Epithelial cell of proximal tubule (primary cell): ENCODE measurements at places on chromosomes 1 and 21. TPM values are rescaled to one million over a fixed set of nuclear protein-coding genes. Genes with fewer than 3 reads are reported as not detected.
A peak's percentile ranks its signal among the peaks of the same experiment; 100 is the strongest.

- DNase-seq, result no peak
Observed at GRCh38 chr1:184270556-184270955, 116.3 kb upstream of the C1orf21 start.

DNA sequence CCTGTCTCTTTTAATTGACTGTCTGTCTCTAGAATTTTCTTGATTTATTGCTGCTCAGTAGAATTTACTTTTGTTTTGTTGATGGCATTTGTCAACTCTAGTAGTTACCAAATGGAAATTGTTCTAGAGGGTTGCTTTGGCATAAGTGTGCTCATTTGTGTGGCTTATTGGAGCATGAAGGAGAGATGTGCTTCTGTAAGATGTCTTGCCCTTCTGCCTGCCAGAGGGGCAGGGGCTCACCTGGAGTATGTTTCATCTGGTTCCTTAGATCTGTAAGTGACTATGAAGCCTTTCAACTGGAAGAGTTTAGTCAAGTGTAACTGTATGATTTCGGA is 345.5 kb downstream of the DISC1 start:
- no peak for DNase-seq

CADM3 gene
- total RNA-seq, result not detected in 2 replicates

DNA sequence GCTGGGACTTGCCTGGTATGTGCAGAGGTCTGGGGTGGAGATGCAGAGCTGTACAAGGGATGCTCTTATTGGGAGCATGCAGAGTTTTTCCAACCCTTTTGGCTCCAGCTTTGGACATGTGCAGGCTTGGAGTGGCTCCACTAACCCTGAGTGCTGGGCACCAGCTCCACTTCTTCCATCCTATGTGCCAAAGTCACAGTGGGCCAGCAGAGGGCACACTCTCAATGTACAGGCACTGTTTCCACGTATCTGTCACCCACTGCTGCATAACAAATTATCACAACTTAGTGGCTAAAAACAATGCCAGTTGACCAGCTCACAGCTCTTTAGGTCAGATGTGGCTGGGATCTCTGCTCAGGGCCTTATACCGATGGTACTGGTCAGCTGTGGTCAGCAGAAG is 631.8 kb downstream of the AJAP1 start:
- DNase-seq, result no peak

SLAMF8 gene
- not detected in 2 replicates for total RNA-seq

ALPL gene
- total RNA-seq, result 0.43 TPM in 1 of 2 replicates, not detected in the other

- no peak for DNase-seq
Observed at GRCh38 chr1:206854401-206855129, 10.9 kb upstream of the IL20 start.

- no peak for DNase-seq
Observed at GRCh38 chr1:42936309-42937078, 22.2 kb downstream of the SLC2A1 start.

- DNase-seq, result no peak
Observed at GRCh38 chr1:175978476-175978875, 228.6 kb downstream of the COP1 start.

GRCh38 chr1:19511116-19511515 is 25.8 kb upstream of the CAPZB start:
- DNase-seq, result no peak

CATSPERE gene
- total RNA-seq, result under 0.01 and 0.07 TPM in 2 replicates

GRCh38 chr1:230857077-230857476 is 11.2 kb downstream of the C1orf198 start:
- no peak for DNase-seq

GRCh38 chr1:42322577-42322976 is 12.5 kb downstream of the FOXJ3 start:
- DNase-seq, result no peak

DNA sequence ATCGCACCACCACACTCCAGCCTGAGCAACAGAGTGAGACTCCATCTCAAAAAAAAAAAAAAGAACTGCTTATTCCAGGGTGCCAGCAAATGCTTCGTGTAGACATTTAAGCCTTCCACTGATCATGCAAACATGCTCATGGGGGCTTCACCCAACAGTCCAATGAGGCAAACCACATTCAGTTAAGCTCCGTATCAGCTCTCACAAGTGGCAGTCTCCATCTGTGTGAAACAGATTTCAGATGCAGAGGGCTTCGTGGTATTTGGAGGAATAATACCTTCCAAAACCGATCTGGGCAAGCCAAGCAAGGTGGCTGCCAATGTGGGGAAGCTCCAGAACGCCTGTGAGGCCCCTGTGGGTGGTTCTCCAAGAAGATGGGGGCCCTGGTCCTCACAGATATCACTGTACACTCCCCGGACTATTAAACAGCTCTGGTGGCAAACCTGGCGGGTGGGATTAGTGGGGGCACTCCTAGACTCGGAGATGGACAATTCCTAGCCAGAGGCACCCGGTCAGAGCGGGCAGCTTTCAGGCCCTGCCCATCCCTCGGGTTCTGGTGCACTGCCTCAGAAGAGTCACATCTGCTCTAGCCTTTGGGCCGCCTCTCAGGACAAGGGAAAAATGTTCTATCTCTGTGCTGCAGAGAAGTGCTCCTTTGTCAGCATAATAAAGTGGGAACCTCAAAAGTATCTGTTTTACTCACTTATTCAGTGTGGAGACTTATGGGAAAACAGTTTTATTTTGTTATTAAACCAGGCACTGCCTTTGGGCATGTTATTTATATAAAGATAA is 10.2 kb downstream of the CREG1 start:
- no peak for DNase-seq

GRCh38 chr1:193104502-193104906 is 710 bp downstream of the GLRX2 start:
- DNase-seq, result no peak

DNA sequence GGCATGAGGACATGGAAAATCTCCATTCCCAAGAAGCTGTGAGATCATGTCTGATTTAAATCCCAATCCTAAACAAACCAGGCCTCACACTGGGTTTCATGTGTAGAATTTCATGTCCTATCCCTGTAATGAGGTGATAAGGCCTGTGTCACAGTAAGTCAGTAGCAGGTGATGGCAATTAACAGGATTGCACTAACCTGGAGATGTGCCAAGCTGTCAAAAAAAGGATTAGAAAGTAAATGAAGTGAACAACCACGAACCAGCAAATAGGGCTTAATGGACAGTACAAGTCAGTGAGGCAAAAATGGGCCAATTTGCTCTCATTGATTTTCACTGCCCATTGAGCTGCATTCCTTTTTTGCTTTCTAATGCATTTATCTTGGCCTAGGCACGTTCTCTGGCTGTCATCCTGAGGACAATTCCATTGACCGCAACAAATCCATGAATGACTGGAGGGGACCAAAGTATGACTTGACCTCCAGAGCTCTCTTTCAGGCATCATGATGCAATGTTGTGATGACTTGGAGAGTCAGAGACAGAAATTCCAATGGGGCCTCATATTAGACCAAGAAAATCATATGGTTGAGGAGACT is 673.6 kb upstream of the ADGRL2 start:
- DNase-seq, result no peak

GRCh38 chr1:33878392-33878791 is 14.5 kb downstream of the HMGB4 start:
- DNase-seq, result no peak

DNA sequence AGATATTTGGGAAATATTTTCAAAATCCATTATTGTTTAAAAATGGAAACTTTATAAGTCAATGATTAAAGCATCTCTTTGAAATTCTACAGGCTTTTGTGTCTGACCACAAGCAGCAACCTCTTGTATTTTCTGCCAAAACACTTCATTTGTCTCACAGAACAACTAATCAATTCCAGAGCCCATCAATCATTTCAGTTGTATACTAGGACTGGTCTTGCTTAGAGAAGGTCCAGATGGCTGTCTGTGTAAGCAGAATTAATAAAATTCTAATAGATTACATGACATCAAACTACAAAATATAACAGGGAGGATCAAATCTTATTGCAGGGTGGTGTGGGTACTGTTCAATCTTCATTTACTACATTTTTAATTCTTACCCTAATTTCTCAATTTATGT is 76.4 kb downstream of the ACBD6 start:
- no peak for DNase-seq

- DNase-seq, result no peak
Observed at GRCh38 chr21:26457817-26458216, 115.3 kb downstream of the CYYR1 start.

VANGL1 gene
- total RNA-seq, result 16.1 and 20.3 TPM in 2 replicates

DNA sequence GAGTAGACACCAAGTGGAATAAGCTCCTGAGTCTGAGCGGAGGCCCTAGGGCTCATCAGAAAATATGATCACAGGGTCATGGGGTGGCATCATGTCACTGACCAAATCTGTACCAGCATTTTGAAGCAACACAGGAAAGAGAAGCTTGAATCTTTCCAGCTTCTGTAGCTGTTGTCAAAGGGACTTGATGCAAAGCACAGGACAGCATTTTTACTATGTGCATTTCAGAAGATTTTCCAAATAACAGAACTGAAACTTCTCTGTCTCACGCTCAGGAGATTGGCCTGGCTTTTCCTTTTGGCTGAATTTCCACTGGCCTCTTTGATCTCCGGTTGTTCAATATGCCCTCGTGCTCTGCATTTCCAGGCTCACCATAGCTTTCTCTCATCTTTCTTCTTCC is 127.2 kb upstream of the ATP1B1 start:
- no peak for DNase-seq

- no peak for DNase-seq
Observed at GRCh38 chr1:35064265-35064664, 14.9 kb upstream of the ZMYM1 start.

- DNase-seq, result no peak
Observed at GRCh38 chr1:244960904-244961303, 96.6 kb upstream of the HNRNPU start.

CYP4A11 gene
- not detected in 2 replicates for total RNA-seq

DNA sequence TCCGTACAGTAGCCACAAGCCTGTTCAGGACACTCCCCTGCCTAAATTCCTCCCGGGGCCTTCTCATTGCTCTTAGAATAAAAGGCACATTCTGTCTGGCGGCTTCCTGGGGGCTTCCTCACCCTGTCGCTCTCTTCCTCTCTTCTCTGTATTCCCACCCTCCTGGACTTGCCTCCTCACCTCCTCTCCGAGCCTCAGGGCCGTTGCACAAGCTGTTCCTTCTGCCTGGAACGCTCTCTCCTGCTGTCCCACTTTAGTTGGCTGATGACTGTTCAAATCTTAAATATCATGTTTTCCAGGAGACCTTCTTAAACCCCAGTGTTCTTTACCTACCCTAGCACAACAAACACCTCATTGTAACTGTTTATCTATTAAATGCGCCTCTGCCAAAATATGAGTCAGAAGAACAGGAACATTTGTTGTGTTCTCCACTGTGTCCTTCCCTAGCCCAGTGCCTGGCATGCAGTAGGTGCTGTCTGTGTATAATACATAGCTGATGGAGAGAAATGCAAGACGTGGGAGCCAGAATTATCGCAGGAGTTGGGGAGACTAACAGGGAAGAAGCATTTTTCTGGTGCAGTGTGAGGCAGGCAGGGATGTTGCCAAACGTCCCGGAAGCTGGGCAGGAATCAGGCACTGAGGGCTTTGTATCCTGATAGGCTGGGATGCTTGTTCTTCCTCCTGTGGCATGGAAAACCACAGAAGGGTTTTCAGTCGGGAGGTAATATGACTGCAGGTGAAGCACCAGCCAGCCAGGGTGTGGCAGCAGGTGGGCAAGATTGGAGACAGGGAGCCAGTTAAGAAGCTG is 24.1 kb upstream of the THRAP3 start:
- DNase-seq, result peak; percentile 61

- no peak for DNase-seq
Observed at GRCh38 chr1:47837866-47838561, 159.2 kb downstream of the TRABD2B start.

OR6F1 gene
- total RNA-seq, result not detected in 2 replicates

- DNase-seq, result no peak
Observed at GRCh38 chr21:20351138-20351537, 647.1 kb upstream of the NCAM2 start.

CENPS gene
- 11.2 and 25.0 TPM in 2 replicates for total RNA-seq

- DNase-seq, result no peak
Observed at GRCh38 chr1:173353350-173353749, 123.8 kb upstream of the PRDX6 start.

GRCh38 chr21:18493422-18493821 is 89.8 kb upstream of the TMPRSS15 start:
- peak; percentile 25 for DNase-seq

- no peak for DNase-seq
Observed at GRCh38 chr1:223074445-223075300, 68.4 kb downstream of the TLR5 start.

DNA sequence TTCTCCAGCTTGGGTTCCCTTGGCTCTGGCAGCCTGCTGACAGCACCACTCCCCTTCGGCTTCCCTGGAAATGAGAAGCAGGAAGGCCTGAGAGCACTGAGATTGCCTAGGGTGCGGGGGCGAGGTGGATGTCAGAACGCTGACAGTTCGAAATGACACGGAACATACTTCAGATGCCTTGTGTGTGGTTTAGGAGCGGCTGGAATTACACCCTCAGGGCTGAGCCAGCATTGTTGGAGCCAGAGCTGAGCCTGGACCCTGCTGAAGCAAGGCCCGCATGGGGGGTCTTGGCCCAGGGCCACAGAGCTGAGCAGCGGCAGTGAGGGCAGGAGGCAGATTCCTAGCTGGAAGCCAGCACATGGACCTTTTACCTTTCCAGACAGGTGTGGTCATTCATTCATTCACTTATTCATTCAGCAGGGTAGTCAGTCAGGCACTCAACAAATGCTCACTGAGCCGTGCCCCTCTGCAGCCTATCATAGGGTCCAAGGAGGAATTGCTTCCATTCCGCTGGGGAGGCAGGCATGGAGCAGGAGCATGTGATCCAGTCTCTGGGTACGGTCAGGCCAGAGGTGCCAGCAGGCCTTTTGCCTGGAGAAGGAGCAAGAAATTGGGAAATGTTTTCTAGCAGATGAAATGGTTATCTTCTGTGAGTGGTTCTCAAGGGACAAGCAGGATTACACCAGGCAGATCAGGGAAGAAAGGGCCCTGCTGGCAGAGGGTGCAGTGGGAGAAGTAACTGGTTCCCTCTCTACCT is 6.6 kb upstream of the FOXE3 start:
- DNase-seq, result no peak

DNA sequence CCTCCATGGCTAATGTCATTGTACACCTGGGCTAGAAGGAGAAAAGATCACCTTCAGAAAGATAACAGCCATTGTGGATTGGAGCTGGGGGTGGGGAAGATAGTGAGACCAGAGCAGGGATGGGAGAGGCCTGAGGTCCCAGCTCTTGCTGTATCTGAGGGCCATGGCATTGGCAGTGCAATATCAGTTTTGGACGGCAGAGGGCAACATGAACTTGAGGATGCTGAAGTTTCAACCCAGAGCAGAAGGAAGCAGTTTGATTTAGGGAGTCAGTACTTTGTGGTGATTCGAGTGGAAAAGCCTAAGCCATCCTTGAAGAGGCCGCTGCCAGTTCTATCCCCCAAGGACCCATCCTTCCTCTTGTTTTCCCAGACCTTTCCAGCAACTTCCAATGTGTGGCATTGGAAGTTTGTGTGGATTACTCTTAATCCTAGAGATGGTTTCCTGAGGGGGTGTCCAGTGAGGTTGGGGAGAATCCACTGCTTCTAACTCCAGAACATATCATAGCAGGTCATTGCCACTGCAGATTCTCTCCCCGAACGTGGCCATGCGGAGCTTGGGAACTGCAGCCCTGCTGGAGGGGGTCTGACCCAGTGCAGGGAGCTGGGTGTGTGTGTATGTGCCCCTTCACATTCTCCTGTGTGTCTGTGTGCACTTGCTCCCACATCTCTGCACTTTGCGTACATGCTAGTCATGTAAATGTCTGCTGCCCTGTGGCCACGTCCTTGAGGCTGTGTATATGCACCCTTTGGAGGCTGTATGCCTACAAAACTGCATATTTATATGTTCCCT is 24.1 kb downstream of the SLC26A9 start:
- DNase-seq, result no peak
